Effector CD8-positive, alpha-beta T cell (primary cell): ENCODE measurements at places on chromosomes 2 and 18.

- no peak for DNase-seq
These were observed 60.5 kb upstream of the CYRIA start for GRCh38 chr2:16726147-16726546.

- DNase-seq: no peak
These were observed 7.7 kb downstream of the APLF start for GRCh38 chr2:68475110-68475509.

GRCh38 chr2:29322011-29322410 lies 206.8 kb downstream of the CLIP4 start:
- DNase-seq: no peak

DNA sequence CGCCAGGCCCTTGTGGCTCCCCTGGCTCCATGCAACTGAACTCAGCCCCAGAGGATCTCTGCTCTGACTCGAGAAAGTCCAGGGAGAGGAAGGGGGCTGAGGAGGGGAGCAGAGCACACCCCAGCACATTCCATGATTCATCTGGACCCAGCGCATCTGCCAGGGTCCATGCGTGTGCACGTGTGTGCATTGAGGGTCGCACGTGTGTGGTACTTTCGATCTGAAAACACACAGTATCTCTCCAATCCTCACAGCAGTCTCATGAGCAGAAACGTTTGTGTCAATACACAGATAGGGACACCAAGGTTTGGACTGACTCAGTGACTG lies 146.4 kb upstream of the ID2 start:
- DNase-seq: no peak

- DNase-seq: no peak
These were observed 49.8 kb upstream of the PLA2R1 start for GRCh38 chr2:160111951-160112798.

- no peak for DNase-seq
These were observed 34.0 kb upstream of the MALL start for GRCh38 chr2:110149330-110150220.

DNA sequence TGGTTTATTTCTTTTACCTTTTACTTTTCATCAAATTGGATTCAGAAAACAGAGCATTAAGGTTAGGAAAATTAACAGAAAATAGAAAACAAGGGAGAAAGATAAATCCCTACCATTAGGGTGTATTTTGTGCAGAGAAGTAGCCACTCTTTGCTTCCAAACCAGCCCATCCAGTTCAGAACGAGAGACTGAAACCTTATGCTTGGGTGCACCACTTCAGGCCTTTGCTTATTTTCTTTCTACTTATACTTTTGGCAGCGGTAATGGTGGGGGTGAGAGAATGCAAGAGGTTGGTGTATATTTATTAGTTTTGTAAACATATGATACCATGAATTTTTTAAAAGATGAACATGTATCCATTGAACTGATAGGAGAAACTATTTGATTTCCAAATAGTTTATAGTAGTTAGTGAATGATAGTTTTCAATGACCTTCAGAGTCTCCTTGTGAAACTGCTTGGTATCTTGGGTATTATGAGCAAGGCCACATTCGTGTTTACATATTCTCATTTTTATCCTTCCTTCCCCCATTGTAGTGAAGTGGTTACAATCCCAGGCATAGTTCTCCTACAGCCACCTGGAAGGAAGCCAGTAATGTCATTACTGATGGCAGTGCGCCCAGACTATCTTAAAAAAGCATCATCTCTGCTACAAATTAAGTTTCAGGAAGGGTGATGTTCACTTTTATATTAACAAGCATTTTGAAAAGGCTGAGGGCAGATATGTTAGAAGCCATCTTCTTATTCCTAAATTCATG lies 60.8 kb downstream of the MFSD6 start:
- DNase-seq: no peak

- no peak for DNase-seq
These were observed 48.0 kb downstream of the MGAT5 start for GRCh38 chr2:134301928-134302260.

GRCh38 chr2:58221909-58222308 lies 19.2 kb downstream of the FANCL start:
- no peak for DNase-seq

GRCh38 chr2:234846599-234847363 lies 105.0 kb upstream of the SH3BP4 start:
- DNase-seq: no peak

DNA sequence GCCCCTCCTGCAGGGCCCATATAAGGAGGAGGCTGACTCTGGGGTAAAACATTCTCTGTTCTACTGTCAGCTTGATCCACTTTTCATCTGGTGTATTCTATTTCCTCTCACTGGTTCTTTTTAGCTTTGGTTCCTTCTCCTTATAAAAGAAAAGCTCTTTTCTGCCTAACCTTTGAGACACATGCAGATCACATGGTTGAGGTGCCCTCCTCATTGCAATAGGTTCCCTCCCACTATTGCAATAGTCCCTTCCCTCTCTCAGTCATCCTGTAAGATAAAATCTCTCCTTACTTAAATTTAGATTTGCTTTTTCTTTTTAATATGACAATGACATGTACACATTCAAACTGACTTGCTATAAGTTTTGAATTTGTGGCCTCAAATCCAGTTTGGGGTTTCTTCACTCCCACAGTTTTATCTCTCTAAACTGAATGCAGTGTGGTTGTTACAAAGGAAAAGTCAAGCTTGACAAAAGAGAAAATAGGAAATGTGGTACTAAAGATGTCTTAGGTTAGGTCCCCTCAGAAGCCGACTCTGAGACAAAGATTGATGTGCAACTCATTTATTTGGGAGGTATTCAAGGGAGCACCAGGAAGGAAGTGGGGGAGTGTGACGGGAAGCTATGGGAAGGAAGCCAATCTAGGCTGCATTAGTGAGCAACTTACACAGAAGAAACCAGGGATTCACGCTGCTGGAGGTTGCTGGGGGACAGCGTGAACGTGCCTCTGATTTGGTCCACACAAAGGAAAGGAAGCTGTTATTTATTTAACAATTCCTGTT lies 127.6 kb upstream of the LINC00305 start:
- no peak for DNase-seq
